ENCODE measurements at places on chromosomes 5 and 9. TPM values are rescaled to one million over a fixed set of nuclear protein-coding genes. Genes with fewer than 3 reads are reported as not detected.

GDNF gene
- under 0.01 TPM for total RNA-seq

TMEM171 gene
- 0.49 TPM for total RNA-seq

P4HA2 gene
- total RNA-seq, result 8.9 TPM

PCDHA8 gene
- total RNA-seq, result 7.6 TPM

ANKRD55 gene
- 1.2 TPM for total RNA-seq

MCC gene
- total RNA-seq, result 10.3 TPM

MUSK gene
- total RNA-seq, result 0.25 TPM

SLC6A19 gene
- total RNA-seq, result under 0.01 TPM

TLE1 gene
- 28.8 TPM for total RNA-seq

N4BP3 gene
- 7.4 TPM for total RNA-seq

Measured in temporal lobe (tissue), 4 donors.